Subcutaneous adipose tissue (tissue), 4 donors: ENCODE measurements at places on chromosomes 6 and 20. TPM values are rescaled to one million over a fixed set of nuclear protein-coding genes. Genes with fewer than 3 reads are reported as not detected.

WFDC12 gene
- total RNA-seq, result not detected

CALHM4 gene
- not detected for total RNA-seq

SNPH gene
- total RNA-seq, result 1.5 TPM

CST1 gene
- not detected for total RNA-seq

NKAIN4 gene
- total RNA-seq, result not detected

LINC00237 gene
- not detected for total RNA-seq

OPN5 gene
- not detected for total RNA-seq

VGLL2 gene
- total RNA-seq, result not detected

XKR7 gene
- not detected for total RNA-seq

IMPG1 gene
- total RNA-seq, result not detected

IL17F gene
- total RNA-seq, result not detected

LKAAEAR1 gene
- not detected for total RNA-seq

FKBP1C gene
- 0.82 TPM for total RNA-seq

MGME1 gene
- 13.0 TPM for total RNA-seq

CYP39A1 gene
- total RNA-seq, result 0.88 TPM

POFUT1 gene
- total RNA-seq, result 24.0 TPM

ACSS1 gene
- total RNA-seq, result 9.3 TPM

UBE2C gene
- total RNA-seq, result 1.3 TPM

TP53TG5 gene
- not detected for total RNA-seq

RRAGD gene
- 55.9 TPM for total RNA-seq

RPP40 gene
- total RNA-seq, result 12.4 TPM

EBF4 gene
- 1.1 TPM for total RNA-seq

CENPQ gene
- 5.7 TPM for total RNA-seq

GRIK2 gene
- total RNA-seq, result 1.1 TPM

CFAP206 gene
- 0.44 TPM for total RNA-seq

LSM14B gene
- 18.3 TPM for total RNA-seq
